ENCODE measurements at places on chromosomes 6 and 20.

- no peak for DNase-seq
Observed at GRCh38 chr6:45898941-45899682, 116.5 kb downstream of the CLIC5 start.

DNA sequence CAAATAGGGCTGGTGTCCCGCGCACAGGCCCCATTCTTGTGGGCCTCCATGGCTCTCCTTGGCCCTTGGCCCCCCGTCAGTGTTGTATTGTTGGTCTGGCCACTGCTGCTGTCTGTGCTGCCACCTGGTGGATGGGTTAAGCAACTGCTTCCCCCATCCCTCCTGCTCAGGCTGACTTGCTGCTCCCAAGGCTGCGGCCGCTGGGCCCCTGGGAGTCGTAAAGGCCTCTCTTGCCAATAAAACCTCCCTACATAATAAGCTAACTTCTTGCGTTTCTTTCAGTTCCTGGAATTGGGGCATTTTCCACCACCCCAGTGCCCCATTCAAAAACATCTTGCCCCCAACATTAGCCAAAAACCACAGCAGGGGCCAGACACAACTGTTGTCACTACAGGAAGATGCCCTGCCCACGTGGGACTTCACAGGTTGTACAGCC, 27.1 kb downstream of the CD83 start:
- no peak for DNase-seq

DNA sequence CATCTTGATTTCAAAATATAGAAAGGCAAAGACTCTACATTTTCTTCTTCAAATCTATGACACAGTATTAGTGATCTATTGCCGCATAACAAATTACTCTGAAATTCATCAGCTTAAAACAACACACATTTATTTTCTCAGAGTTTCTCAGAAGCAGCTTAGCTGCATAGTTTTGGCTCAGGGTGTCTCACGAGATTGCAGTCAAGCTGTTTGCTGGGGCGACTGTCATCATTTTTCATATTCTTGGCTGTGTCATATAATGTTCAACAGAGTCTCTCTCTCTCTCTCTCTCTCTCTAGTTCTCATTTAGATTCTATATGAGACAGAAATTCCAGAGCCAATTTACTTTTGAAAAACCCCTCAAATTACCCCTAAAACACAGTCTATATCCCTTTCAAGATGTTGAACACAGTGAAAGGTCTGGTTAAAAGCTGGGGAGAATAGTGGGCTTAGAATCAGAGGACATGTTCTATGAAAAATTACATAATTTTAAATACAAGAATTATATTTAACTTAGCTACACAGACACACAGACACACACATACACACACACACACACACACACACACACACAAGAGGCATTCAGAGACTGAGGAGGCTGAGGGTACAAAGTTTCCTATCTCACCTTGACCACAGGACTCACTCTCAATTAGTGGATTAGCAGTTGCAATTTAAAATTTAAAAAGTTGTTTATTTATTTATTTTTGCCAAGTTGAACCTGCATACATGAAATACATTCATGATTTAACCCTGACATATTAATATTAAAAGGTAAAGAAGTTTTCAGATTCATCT, 86.7 kb downstream of the MKKS start:
- DNase-seq = no peak

DNA sequence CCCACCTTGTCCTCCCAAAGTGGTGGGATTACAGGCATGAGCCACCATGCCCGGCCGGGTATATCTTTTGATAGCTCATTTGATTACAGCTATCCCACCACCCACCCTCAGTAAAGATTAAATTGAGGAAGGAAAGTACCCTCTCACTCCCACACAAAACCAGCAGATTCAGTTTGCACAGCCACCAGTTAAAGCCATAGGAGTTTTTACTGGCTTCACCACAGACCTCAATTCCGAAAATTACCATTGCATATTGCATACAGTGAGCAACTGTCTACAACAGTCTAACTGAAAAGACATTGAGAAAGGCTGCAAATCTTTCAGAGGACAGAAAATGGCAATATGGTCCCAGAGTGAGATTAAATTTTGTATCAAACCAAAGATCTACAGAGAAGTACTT, 34.9 kb downstream of the ESF1 start:
- no peak for DNase-seq

- DNase-seq = no peak
Observed at GRCh38 chr20:23363257-23363649, 1.3 kb downstream of the GZF1 start.

DNA sequence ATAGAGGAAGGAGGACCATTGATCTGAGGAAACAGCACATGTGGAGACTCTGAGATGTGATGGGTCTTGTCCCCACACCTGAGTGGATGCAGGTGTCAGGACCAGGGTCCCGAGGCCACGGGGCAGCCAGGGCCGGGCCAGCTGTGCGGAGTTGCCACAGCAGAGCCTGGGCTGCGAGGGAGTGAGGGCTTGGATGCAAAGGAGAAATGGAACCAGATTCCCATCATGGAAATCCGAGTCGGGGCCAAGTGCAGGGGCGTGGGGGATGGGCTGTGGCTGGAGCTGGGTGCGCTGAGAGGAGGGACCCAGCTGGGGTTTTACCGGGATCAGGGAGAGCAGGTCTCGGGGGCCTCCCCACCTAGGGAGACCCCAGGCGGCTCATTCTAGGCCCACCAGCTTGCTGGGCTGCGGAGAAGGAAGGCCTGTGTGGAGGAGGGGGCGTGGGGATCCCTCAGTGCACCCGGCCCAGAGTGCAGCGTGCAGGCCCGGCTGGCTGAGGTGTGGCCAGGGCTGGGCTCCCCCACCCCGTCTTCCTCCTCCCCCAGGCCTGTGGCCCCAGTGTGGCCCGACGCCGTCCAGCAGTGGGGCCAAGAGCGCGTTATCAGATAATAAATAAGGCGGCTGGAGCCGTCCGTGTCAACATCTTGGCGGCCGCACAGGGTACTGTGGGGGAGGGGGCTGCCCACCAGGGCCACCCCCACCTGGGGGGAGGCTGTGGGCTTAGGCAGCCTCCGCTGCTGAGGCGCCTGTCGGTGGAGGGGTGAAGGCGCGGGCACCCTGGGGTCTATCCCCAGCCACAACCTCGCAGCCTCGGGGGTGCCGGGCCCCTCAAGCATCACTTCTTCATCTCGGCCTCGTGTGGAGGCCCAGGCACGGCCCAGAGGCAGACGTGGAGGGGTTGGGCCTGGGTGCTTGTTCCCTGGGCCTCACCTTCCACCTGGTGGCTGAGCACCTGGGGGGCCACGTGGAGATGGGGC, 17.2 kb downstream of the GATA5 start:
- no peak for DNase-seq

GRCh38 chr6:17730078-17730704, 23.5 kb upstream of the NUP153 start:
- no peak for DNase-seq

GRCh38 chr6:79705456-79705995, 74.4 kb downstream of the SH3BGRL2 start:
- no peak for DNase-seq

DNA sequence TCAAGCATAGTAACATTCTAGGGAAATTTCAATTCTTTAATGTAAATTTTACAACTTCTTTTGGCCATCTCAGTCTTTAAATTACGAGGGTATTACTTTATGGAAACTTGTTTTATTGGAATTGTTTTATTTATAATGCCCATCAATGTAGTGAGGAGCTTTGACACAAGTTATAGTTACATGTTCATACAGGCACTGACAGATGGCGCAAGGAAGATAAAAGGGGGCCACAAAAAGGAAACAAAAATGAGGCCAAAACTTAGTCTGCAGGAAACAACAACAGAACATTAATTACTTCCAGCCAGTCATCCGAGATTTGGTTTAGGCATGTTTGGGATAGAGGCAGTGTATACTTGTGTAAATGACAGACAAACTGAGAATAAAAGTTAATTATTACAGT, 18.3 kb downstream of the SESN1 start:
- DNase-seq = no peak

DNA sequence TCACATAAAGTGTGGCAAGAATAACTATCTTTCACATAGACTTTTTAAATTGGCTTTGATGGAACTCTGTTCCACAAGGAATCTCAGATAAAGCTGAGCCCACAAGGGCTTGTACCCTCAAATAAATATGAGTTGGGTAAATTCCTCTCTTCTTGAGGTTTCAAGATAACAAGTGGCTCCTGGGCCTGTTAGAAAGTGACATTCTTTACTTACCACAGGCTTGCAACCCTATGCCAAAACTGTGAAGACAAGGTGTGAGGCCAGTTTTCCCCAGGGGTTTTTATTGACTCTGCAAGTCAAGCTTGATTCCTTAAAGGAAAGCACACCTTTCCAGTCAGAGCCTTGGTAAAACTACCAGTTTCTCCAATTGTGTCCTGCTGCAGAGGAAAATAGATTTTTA, 664.8 kb upstream of the GJE1 start:
- no peak for DNase-seq

DNA sequence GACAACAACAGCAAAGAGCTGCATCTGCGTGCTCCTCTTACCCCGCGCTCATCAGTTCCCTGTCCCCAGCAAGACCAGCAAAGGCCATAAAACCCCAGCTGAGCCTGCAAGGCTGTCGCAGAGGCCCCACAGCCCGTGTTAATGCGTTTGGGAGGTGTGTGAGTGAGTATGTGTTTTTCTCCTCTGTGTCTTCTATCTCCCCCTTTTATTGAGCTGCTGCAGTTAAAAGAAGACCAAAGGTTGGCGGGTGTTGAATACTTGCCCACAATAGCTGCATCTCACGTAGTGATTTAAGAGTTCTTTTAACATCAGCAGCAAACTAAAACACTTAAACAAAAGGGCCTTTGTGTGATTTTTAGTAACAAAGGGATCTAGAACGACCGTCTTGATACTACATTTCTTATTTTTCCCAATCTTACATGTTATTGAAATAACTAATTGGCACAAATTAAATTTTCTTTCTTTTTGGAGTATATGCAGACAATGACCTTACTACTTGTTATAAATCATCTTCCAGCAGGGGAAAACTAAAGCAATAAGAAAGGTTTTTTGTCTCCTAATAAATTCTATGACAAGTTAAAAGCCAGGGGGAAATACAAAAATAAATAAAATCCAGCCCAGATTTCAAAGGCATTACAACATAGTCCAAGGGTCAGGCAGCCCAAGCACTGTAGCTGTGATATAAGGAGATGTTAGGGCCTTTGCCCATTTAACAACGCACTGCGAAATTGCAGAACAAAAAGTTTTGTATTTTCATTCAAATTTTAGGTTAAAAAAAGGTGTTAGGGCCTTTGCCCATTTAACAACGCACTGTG, 27.2 kb upstream of the CNKSR3 start:
- no peak for DNase-seq

GRCh38 chr20:57689745-57690481, 19.9 kb downstream of the PMEPA1 start:
- DNase-seq = no peak

- no peak for DNase-seq
Observed at GRCh38 chr6:93571346-93571745, 152.0 kb upstream of the EPHA7 start.

- DNase-seq = no peak
Observed at GRCh38 chr6:3319610-3320200, 61.0 kb downstream of the PSMG4 start.

DNA sequence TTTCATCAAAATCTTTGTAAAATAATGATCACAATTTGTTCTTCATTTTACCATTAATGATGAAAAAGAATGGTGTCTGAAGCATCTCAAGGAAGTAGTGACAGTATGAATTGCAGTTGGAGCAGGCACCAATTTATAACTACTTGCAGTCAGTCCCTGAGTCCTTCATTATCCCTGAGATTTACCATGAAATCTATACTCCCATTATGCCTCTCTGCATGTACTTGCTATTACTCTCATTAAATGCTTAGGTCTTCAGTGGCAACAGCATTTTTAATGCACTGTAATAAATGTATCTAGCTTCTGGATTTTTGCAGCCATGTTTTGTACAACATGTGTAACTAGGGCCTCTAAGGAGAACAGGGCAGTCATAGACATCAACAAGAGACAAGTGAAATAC, 708.8 kb downstream of the EYS start:
- no peak for DNase-seq

All from SK-N-MC (cell line).